ENCODE measurements at places on chromosomes 13 and 19.

- DNase-seq: no peak
These were observed 22.5 kb upstream of the KLF2 start for GRCh38 chr19:16301999-16302694.

DNA sequence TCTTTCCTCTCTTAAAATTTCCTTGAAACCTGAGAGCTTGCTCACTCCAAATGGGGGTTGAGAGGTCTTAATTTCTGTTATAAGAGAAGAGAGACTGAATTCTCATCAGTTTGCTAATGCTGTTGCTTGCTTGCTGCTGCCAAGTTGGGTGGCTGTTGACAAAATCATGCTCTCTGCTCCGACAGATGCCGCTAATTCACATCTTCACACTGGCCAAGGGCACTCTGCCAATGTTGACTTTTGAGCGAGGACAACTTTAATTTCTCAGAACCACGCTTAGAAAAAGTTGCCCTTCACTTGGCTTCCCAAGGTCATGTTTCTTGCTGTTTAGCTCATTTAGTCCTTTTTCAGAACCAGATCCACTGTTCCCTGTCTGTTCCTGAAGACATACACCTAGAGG lies 402.9 kb downstream of the HS6ST3 start:
- no peak for DNase-seq

- DNase-seq: no peak
These were observed 10.8 kb downstream of the TRAPPC2B start for GRCh38 chr19:57374179-57374578.

DNA sequence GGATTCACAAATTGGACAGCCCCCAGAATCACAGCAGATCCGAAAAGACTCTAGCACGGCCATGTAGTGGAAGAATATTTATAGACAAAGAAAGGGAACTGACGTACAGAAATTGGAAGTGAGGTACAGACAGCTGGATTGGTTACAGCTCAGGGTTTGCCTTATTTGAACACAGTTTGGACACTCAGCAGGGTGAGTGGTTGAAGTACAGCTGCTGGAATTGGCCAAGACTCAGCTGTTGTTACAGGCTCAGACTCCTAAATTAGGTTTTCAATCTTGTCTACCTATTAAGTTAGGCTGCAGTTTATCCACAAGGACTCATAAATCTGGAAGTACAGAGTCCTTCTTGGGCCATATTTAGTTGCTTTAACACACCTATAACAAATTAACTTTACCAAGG lies 5.8 kb upstream of the CFAP97D2 start:
- DNase-seq: no peak

- DNase-seq: no peak
These were observed 439.8 kb downstream of the TDRD3 start for GRCh38 chr13:60836821-60837220.

GRCh38 chr19:3283886-3284657 lies 59.6 kb downstream of the CELF5 start:
- no peak for DNase-seq

DNA sequence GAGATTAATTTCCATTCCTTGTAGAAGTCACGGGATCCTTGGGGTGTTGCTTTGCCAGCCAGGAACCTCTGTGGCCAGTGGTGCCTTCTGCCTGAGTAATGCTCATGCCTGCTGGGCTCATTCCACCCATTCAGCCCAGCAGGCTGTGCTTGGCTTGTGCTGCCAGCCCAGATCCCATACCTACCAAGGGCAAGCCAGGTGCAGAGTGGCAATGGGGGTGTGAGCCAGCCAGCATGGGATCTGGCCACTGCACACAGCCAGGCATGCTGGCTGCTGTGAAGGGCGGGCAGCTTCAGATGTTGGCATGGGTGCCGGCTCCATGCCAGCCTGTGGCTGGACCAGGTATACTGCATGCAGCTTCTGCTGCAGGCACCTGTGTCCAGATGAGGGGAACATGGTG lies 42.5 kb downstream of the WDFY2 start:
- no peak for DNase-seq
